ENCODE measurements at places on chromosomes 2 and 18. TPM values are rescaled to one million over a fixed set of nuclear protein-coding genes. Genes with fewer than 3 reads are reported as not detected.

Gene SOWAHC
- total RNA-seq = 0.99 TPM

Gene TMEM247
- not detected for total RNA-seq

Gene CAPN14
- 0.65 TPM for total RNA-seq

DNA sequence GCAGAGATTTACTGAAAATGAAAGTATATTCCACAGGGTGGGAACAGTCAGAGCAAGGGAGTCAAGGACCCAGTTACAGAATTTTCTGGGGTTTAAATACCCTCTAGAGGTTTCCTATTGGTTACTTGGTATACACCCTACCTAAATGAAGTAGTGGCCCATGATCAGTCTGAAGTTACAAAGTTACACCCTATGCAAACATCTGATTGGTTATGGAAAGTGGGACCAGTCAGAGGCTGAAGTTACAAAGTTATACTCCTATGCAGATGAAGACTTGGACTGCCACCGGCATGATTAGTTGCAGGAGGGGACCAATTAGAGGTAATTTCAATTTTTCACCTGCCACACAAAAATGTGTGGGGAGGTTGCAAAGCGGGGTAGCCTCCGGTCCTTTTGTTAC is 56.2 kb downstream of the USP34 start:
- no peak overlapping the region for H3K4me3 ChIP-seq
- no peak for DNase-seq
- H3K27me3 ChIP-seq = no peaks in the 10 kb centered on the region
- H3K36me3 ChIP-seq = no peaks in the 10 kb centered on the region

GRCh38 chr2:46260305-46260704 is 36.9 kb upstream of the EPAS1 start:
- no peaks in the 10 kb centered on the region for H3K4me1 ChIP-seq
- H3K4me3 ChIP-seq = no peak overlapping the region
- H3K27me3 ChIP-seq = no peaks in the 10 kb centered on the region
- no peaks in the 10 kb centered on the region for H3K36me3 ChIP-seq

DNA sequence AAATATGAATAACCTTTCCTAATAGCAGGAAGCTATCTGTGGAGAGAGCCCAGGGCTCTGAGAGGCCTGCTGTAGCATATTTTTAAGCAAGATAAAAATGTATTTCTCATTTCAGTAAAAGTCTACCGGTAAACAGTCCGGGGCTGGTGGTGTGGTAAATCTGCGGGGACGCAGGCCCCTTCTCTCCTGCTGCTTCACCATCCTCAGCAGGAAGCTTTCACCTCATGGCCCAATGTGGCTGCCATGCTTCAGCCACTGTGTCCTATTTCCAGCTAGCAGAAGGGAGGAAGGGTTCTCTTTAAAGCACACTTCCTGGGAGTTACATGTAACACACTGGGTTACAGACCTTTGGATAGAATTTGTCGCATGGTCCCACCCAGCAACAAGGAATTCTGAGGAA is 79.5 kb upstream of the ODC1 start:
- DNase-seq = no peak
- no peaks in the 10 kb centered on the region for H3K4me1 ChIP-seq
- H3K4me3 ChIP-seq = no peak overlapping the region
- no peak overlapping the region for H3K27ac ChIP-seq
- H3K27me3 ChIP-seq = no peaks in the 10 kb centered on the region
